ENCODE measurements at places on chromosomes 4 and X.

GRCh38 chrX:39519030-39519488 is 578.7 kb downstream of the BCOR start:
- no peak for DNase-seq

DNA sequence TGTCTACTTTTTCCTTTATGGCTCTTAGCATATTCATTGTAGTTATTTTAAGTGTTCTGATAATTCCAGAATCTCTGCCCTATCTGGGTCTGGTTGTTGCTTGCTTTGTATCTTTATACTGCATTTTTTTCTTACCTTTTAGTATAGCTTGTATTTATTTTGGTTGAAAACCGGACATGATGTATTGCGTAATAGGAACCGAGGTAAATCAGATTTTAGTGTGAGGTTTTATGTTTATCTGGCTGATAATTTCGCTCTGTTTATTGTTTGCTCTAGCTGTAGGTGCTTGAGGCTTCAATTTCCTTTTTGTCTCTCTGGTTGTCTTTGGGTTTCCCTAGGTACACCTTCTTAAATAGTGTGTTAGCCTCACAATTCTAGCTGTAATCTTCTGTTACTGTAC is 263.8 kb upstream of the LCORL start:
- no peak for DNase-seq

- no peak for DNase-seq
Measured at GRCh38 chr4:143251348-143251747, 66.6 kb downstream of the USP38 start.

- DNase-seq: no peak
Measured at GRCh38 chr4:38179690-38180377, 219.6 kb downstream of the PTTG2 start.

GRCh38 chr4:139813881-139814280 is 148.3 kb downstream of the MGST2 start:
- DNase-seq: no peak

DNA sequence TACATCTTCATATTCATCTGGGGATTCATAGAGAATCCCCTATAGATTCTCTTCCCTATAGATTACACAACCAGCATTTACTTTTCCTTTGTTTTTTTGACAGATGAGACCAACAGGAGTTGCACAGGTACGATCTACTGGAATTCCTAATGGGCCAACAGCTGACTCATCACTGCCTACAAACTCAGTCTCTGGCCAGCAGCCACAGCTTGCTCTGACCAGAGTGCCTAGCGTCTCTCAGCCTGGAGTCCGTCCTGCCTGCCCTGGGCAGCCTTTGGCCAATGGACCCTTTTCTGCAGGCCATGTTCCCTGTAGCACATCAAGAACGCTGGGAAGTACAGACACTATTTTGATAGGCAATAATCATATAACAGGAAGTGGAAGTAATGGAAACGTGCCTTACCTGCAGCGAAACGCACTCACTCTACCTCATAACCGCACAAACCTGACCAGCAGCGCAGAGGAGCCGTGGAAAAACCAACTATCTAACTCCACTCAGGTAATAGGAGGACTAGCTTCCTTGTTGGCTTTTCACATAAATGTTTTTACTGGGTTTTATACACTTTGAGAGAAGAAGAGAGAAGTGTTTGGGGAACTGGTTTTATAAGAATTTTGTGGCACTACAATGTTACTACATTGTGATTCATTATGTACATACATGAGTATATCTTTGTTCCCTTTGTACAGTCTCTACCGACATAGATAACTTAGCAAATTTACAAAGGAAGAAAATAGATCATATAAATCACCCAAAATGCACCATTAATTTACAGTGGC is 137.2 kb downstream of the DIPK2B start:
- no peak for DNase-seq

GRCh38 chrX:65961714-65962113 is 78.2 kb downstream of the VSIG4 start:
- no peak for DNase-seq

- DNase-seq: no peak
Measured at GRCh38 chr4:164856396-164856795, 20.6 kb upstream of the APELA start.

GRCh38 chrX:66677430-66677829 is 38.6 kb upstream of the EDA2R start:
- DNase-seq: no peak

DNA sequence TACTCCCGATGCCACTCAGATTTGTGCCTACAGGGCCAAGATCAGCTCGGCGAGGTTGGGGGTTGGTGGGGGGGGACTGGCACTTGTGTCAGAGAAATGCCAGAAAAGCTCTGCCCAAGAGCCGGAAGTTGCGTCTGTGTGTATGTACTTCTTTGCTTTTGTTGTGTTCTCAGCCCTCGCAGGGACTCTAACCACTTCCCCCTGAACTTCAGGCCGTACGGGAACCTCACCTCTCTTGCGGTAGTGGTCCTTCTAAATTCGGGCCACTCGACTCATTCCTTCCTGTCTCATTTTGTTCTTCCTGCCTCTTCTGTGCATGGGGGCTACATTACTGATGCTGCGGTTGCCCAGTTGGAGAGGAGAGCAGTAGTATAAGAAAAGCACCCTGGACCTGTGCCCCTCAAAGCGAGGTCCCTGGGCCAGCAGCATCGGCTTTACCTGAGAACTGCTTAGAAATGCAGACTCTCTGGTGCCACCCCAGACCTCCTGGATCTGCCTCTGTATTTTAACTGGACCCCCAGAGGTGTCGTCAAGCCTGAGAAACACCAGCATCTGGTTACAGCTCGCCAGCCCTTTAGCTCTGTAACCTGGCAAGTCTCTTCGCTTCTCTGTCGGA is 146.3 kb upstream of the RPS6KA3 start:
- DNase-seq: no peak

GRCh38 chrX:17021851-17022604 is 75.6 kb downstream of the REPS2 start:
- DNase-seq: no peak

DNA sequence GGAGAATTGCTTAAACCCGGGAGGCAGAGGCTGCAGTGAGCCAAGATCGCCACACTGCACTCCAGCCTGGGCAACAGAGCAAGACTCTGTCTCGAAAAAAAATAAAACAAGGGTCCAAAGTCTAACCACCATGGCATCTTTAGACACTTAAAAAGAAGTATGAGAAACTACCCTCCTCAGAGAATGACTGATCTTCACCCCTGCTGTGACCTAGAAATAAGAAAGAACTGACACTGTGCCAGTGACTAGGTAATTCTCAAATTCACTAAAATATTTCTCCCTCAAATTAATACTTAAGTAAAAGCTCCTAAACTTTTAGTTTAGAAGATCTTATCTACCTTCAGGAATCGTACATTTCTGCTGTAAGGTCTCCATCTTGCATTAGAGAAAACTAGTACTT is 80.3 kb downstream of the AFAP1 start:
- DNase-seq: no peak

GRCh38 chr4:150082241-150082640 is 4.0 kb downstream of the DCLK2 start:
- DNase-seq: no peak

DNA sequence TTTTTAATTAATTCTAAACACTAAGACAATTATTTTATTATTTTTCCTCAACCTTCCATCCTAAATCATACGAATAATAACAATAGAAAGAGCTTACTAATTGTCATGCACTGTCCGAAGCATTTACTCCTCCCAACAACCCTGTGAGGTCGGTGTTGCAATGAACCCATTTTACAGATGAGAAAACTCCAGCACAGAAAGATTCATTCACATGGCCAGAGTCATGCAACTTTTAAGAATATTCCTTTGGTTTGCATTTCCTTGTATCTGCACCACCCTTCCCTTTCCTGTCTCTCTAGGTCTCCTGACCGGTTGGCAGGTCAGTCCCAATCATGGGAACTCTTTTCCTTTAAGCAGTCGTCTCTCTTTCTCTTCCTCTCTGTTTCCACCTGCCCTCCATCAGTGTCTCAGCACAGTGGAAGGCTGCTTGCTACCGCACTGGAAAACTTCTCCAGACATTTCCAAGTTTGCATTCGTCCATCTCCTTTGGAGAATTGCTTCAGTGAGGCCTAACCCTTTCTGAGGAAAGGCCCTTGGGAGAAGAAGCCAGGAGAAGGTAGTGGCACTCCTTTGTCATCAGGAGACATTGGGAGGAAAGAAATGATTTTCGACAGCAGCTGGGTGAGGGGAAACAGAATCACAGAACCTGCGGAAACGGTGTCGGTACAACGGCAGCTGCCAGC is 1.9 kb upstream of the TMSB4X start:
- DNase-seq: no peak

GRCh38 chr4:66926687-66927086 is 618.6 kb downstream of the CENPC start:
- no peak for DNase-seq

- DNase-seq: no peak
Measured at GRCh38 chrX:154661899-154662298, 8.5 kb upstream of the CTAG2 start.

- DNase-seq: no peak
Measured at GRCh38 chrX:69506617-69507499, 2.7 kb downstream of the NALF2 start.

GRCh38 chr4:110953898-110954297 is 331.0 kb upstream of the PITX2 start:
- no peak for DNase-seq

DNA sequence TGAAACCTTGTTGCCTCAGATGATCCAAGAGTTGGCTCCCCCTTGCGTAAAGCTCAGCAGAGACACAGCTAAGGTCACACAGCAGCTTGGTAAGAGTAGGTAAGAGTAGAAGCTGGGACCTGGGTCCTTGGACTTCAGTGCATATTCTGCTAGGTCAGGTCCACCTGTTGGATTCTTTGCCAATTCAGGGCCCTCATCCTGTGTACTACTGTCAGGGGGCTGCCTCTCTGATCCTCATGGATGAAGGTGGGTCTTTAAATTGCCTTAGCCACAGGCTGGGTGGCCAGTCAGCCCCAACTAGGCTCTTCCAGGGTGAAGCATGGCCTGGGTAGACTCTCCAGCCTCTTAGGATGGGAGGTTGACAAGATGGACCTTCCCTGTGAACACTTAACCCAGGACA is 155.8 kb downstream of the AMMECR1 start:
- DNase-seq: no peak

DNA sequence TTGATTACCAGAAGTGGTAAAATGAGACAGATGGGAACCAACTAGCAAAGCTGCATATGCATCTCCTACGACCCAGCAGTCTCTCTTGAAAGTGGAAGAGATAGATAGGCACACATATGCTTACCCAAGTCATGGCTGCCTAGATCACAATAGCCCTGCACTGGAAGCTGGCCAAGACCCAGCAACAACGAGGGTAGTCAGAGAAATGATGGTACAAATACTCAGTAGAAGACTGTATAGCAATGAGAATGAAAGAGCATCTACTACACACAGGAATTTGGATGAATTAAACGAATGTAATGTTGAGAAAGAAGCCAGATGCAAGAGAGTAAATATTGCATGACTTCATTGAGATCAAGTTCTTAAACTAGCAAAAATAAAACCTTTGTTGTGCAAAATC is 100.3 kb upstream of the FAT1 start:
- no peak for DNase-seq

DNA sequence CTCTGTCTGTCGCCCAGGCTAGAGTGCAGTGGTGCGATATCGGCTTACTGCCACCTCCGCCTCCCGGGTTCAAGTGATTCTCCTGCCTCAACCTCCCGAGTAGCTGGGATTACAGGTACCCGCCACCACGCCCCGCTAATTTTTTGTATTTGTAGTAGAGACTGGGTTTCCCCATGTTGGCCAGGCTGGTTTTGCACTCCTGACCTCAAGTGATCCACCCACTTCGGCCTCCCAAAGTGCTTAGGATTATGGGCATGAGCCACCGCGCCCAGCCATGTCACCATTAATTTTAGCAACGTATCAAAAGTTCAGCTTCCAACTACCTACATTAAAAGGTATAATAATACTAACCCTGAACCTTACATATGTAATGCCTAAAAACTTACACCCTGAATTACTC is 940 bp upstream of the UTP3 start:
- DNase-seq: no peak

GRCh38 chr4:21226637-21227538 is 526.6 kb downstream of the PACRGL start:
- no peak for DNase-seq

DNA sequence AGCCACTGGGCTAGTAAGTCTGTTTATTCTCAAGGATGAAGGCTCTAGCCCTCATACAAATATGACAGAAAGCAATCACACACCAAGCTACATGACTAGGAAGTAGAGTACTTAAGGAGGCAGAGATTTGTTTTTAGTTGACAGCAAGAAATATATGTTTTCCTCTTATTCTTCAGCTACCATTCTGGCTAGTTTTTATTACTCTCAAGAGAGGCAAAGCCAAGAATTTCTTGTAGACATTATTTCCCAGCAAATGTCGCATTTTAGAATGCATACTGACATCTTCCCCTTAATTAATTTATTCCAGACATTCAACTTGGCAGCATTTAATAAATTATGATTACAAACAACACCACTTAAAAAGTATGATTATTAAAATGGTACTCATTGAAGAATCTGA is 23.4 kb upstream of the FAM9C start:
- no peak for DNase-seq

GRCh38 chr4:84417997-84418709 is 80.9 kb downstream of the NKX6-1 start:
- no peak for DNase-seq

DNA sequence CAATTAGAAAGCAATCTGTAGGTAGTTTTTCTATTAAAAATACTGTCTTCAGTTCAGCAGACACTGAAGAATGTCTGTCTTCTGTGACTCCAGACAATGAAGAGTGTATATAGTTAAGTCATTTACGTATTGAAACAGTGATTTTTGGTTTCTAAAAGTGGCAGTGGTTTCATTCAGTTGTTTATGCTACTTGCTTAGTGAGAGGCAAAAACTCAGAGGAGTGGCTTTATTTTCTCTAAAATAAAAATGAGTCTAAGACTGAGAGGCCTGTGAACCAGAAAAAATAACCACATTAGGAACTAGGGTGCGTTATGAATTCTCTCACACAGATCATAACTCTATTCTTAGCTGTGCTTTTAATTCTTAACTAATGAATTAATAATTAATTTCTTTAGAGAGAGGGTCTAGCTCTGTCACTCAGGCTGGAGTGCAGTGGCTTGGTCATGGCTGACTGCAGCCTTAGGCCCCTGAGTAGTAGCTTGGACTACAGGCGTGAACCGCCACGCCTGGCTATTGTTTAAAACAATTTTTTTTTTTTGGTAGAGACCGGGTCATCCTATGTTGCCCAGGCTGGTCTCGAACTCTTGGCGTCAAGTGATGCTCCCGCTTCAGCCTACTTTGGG is 31.4 kb downstream of the FREM3 start:
- DNase-seq: no peak

DNA sequence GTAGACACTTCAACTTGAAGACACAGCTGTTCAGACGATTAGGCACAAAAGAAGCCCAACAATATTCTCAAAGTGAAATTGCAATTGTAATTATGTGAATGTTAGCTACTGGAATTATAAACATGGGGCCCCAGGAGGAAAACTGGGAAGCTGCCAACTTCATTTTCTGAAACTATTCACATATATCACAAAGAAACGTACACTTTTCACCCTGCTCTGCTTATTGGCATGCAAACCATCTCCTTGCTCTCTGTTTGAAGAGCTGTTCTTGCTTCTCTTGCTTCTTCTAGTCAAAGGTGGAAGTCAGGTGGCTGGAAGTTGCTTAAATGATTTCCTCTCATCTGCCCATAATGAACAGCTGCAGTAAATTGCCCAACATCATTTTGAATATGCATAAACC is 320.1 kb downstream of the CFAP299 start:
- no peak for DNase-seq

All from brain pericyte (primary cell).